Muscle of leg (tissue), 16 donors: ENCODE measurements at places on chromosomes 2 and 18. TPM values are rescaled to one million over a fixed set of nuclear protein-coding genes. Genes with fewer than 3 reads are reported as not detected.

AOX1 gene
- total RNA-seq = 1.9 TPM

- no peak for DNase-seq
Observed at GRCh38 chr2:63594660-63595059, 5.9 kb downstream of the MDH1 start.

- DNase-seq = no peak
Observed at GRCh38 chr2:29351916-29352591, 236.8 kb downstream of the CLIP4 start.

- DNase-seq = no peak
Observed at GRCh38 chr2:31312898-31313297, 78.9 kb downstream of the EHD3 start.

DNA sequence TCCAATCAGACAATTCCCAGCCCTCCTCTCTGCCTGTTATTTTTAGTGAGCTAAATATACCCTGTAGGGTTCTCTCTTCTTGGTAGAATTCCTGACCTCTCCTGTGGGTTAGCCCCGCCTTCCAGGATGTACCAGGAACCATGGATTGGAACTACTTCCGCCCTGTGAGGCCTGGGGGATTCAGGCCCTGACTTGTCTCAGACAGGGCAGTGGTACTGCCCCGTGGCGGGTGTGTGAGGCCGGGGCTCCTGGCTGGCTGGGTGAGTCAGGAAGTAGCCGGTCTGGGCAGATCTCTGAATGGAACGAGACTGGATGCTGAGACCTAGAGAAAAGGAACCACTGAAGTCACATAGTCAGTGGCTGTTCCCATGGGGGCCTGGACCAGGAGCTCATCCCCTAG lies 50.5 kb downstream of the DYSF start:
- DNase-seq = peak; percentile 37

DNA sequence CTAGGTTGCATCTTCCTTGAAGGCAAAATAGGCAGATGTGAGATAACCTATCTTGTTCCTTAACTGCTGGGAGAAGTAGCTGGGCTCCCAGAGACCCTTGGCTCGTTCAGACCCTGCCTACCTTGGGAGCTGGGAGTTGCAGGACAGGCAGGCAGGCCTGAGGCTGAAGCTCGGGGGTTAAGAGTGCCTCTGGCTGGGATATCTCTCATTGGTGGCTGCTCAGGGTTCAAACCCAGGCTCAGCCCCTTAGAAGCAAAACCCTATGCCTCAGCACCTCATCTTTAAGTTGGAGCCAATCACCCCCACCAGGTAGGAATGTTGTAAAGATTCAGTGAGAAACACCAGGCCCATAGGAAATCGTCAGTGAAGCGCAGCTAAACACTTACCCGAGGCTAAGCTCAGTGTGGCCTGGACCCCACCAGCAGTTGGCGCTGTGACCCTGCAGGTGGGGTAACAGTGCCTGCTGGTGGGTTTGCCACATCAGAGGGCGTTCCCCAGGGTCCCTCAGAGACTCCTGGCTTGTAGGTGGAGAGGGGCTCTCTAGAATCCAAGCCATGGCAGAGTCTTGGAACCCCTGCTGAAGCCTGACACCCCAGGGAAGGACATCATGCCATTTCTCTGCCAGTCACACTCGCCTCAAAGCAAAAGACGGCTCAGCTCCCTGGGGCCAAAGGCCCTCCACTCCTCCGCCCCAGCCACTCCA lies 54.6 kb upstream of the GPR17 start:
- peak; percentile 44 for DNase-seq

GDF7 gene
- total RNA-seq = 0.62 TPM

DNA sequence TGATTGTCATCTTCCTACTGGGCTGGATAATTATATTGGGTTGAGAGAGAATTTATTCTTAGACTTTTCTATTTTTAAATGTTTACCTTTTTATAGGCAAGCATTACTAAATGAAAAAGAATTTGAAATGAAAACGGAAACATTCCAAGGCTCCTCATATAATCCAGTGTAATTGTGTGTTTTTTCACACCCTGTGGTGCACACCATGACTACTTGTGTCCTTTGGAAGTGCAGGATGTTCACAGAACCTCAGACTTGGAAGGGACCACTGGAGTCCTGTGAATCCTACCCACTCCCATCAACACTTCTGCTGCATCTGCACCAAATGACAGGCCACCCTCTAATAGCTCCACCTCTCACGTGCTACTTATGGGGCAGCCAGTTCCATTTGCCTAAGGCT lies 48.0 kb downstream of the NAT8 start:
- DNase-seq = no peak

GRCh38 chr2:74564222-74564621 lies 9.7 kb downstream of the DOK1 start:
- DNase-seq = no peak

UGT1A6 gene
- not detected for total RNA-seq

GRCh38 chr18:77162580-77162979 lies 30.0 kb upstream of the MBP start:
- no peak for DNase-seq

ZNF521 gene
- 67.1 TPM for total RNA-seq
